ENCODE measurements at places on chromosomes 2 and 18.

- H3K27me3 ChIP-seq: no peaks in the 10 kb centered on the region
- DNase-seq: no peak
- H3K4me1 ChIP-seq: peaks cover 12% of the 10 kb centered on the region
- no peaks in the 10 kb centered on the region for H3K36me3 ChIP-seq
These were observed 135.8 kb downstream of the TCF4 start for GRCh38 chr18:55452123-55452611.

GRCh38 chr18:11040823-11041656 lies 108.3 kb downstream of the PIEZO2 start:
- no peak overlapping the region for H3K27ac ChIP-seq
- H3K4me1 ChIP-seq: no peaks in the 10 kb centered on the region

- no peak for DNase-seq
- H3K36me3 ChIP-seq: peaks cover 5% of the 10 kb centered on the region
- no peaks in the 10 kb centered on the region for H3K4me1 ChIP-seq
- H3K27me3 ChIP-seq: no peaks in the 10 kb centered on the region
These were observed 321.3 kb upstream of the TFPI start for GRCh38 chr2:187875261-187876141.

DNA sequence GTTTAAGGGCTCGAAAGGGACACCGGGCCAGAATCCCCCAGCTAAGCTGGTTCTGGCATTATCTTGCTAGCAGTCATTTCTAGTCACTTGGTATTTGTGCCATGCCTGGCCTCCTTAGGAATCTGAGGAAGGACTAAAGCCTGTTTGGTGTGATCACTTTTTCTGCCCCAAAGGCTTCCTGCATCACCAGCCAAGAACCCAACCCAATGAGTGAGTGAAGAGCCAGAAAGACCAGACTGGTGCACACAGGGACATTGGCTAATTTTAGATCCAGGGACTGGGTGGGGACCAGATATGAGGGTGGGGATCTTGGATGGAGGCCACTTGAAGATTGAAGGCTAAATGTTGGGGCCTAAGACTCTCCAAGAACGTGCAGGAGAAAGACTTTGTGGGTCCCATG lies 411.9 kb upstream of the TNP1 start:
- H3K27ac ChIP-seq: no peak overlapping the region
- peaks cover 25% of the 10 kb centered on the region for H3K27me3 ChIP-seq
- no peak for DNase-seq
- H3K4me3 ChIP-seq: no peak overlapping the region
- no peaks in the 10 kb centered on the region for H3K36me3 ChIP-seq

- peaks cover 13% of the 10 kb centered on the region for H3K36me3 ChIP-seq
- DNase-seq: no peak
- no peaks in the 10 kb centered on the region for H3K4me1 ChIP-seq
- H3K27me3 ChIP-seq: no peaks in the 10 kb centered on the region
These were observed 150.9 kb downstream of the ATAD2B start for GRCh38 chr2:23776021-23776420.

DNA sequence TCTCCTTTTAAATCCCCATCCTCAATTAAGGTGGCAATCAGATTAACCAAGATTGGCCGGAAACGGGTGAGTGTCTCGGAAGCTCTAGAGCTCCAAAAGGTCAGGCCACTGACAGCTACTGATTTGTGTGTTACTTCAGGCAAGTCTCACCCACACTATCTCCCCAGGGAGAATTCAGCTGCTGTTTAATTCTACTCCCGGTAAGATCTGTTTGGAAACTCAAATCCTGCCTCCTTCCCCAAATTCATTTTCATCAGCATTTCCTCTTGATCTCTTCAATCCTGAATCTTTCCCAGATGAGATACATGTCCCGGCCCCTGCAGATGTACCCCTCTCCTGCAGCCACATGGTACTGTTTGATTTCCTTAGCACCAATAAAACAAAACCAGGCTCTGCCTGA lies 34.9 kb downstream of the EFR3B start:
- no peak overlapping the region for H3K4me3 ChIP-seq
- DNase-seq: no peak
- peaks cover 25% of the 10 kb centered on the region for H3K27me3 ChIP-seq
- peaks cover 2% of the 10 kb centered on the region for H3K4me1 ChIP-seq
- no peak overlapping the region for H3K27ac ChIP-seq

DNA sequence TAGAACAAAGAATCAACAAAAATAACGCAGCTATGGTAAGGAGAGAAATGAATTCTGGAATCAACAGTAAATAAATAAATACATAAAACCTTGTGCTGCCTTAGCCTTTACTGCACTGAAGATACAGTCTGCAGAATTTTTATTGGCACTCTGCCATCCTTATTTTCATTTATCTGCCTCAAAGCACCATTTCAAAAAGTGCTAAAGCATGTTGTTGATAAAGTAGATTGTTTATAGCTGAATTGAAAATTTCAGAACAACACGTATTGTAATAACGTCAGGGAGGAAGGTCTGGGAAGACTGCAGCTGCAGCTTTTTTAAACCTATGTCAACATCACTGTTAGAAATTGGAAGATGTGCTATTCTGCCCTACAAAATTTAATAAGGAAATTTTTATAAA lies 787.2 kb downstream of the PLCL1 start:
- no peaks in the 10 kb centered on the region for H3K27me3 ChIP-seq
- no peaks in the 10 kb centered on the region for H3K4me1 ChIP-seq
- DNase-seq: no peak
- no peaks in the 10 kb centered on the region for H3K36me3 ChIP-seq

DNA sequence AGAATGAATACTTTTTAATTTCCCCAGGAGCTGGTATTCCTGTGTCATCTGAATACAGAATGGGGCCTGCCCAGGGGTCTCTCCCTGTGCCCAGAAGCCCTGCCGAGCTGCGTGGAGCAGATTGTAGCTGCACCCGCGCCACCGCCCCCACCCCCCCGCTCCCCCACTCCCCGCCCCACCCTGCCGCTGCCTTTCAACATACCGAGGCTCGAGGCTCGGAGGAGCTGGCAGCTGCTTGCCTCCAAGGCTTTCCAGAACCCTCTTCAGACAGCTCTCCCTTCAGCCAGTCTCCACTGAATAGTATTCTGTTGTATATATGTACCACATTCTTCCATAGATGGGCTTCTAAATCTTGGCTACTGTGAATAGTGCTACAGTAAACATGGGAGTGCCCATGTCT lies 150.7 kb downstream of the TSN start:
- no peak overlapping the region for H3K27ac ChIP-seq
- no peaks in the 10 kb centered on the region for H3K4me1 ChIP-seq
- H3K4me3 ChIP-seq: no peak overlapping the region
- DNase-seq: no peak
- no peaks in the 10 kb centered on the region for H3K36me3 ChIP-seq

Data from natural killer cell treated with Interleukin-12 subunit alpha and Interleukin-12 subunit beta and Interleukin-15 and Interleukin-18, amount 100 ng/mL, for 72 hours (primary cell).